ENCODE measurements at places on chromosomes 11 and 22.
A peak's percentile ranks its signal among the peaks of the same experiment; 100 is the strongest.

DNA sequence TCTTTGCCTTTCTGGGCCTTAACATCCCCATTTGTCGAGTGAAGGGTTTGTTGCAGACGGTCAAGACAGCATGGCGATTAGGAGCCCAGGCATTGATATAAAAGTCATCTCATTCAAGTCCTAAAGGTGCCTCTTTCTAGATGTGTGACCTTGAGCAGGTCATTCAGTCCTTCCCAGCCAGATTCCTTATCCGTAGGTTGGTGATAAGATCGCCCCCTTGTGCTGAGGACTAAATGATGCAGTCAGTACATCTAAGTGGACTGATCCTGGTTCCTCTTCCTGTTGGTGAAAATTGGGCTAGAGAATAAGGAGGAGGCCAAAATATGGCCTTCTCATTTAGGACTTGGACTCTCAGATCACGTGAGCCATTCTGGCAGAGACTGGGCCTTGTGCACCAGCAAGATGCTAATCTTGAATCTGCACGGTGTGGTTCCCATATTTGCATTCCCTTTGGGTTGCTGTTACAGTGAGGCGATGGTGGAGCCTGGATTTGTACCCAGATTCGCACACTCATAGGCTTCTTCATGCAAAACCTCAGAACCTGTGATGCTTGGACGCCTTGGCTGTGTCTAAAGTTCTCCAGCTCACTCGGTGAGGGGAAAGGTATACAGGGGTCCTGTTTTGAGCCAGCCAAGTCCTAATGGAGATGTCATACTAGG lies 156.8 kb downstream of the MYO18B start:
- no peak for DNase-seq

- no peak for DNase-seq
Observed at GRCh38 chr22:39279170-39279850, 34.5 kb upstream of the PDGFB start.

DNA sequence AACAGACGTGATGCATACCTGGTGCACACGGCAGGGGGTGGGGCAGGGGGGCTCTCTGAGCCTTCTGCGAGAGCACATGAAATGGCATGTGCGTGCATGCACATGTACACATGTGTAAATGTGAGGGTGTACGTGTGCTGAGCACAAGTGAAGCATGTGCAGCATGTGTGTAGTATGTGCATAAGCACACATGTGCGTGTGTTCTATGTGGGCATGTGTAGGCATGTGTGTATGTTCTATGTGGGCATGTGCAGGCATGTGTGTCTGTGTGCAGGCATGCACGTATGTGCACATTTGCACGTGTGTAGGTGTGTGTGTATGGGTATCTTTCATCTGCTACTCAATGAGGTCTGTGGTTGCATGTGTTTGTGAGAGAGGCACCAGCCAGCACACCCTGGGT lies 371.2 kb downstream of the CTTN start:
- DNase-seq = no peak

DNA sequence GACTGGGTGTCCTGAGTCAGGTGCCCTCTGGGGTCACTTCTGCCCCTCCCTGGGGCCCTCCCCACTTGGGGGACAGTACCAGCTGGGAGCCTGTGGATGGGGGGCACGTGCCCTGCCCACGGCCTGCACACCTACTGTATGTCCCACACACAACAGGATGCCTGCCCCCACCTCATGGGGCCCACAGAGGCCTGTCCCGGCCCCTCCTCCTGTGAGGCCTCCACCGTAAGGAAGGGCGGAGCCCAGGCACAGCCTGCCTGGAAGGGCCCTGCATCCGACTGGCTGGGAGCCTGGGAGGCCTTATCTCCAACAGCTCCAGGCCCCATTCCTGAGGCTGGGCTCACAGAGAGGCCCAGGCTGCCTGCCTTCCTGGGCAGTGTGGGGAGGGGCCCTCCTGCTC lies 47.8 kb downstream of the BRSK2 start:
- no peak for DNase-seq

- peak; percentile 7 for DNase-seq
Observed at GRCh38 chr11:70040452-70040851, 37.7 kb upstream of the ANO1 start.

- no peak for DNase-seq
Observed at GRCh38 chr11:34570584-34570983, 50.3 kb upstream of the EHF start.

- no peak for DNase-seq
Observed at GRCh38 chr22:20807315-20807752, 33.4 kb downstream of the SERPIND1 start.
